ENCODE measurements at places on chromosomes 16 and 17. TPM values are rescaled to one million over a fixed set of nuclear protein-coding genes. Genes with fewer than 3 reads are reported as not detected.

- DNase-seq = no peak
Measured at GRCh38 chr17:59643159-59644140, 23.8 kb downstream of the CLTC start.

CSF3 gene
- total RNA-seq = 75.2 TPM

DNASE1L2 gene
- 0.93 TPM for total RNA-seq

NTN1 gene
- total RNA-seq = 1.2 TPM

DNA sequence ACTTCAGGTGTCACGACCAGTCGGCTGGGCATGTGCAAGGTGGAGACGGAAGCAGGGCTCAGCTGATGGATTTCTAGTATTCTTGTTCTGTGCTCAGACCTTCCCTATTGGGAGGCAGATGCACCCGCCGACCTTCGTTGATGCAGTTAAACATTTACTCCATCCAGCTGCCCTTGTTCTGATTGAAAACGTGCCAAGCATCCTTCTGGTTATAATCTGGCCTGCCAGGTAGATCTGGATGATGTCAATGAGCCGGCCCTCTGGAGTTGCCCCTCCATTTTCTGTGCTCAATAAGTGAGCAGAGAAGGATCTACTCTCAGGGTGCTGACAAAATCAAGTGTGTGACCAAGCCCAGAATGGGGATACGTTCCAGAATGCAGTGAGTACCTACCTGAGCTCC, 38.3 kb downstream of the CCDC182 start:
- DNase-seq = no peak

GRCh38 chr17:79625706-79626105, 14.9 kb upstream of the RBFOX3 start:
- DNase-seq = no peak
